CD4-positive, alpha-beta T cell treated with Interferon alpha-2 for 1 hour (primary cell): ENCODE measurements at places on chromosomes 5 and 9.

DNA sequence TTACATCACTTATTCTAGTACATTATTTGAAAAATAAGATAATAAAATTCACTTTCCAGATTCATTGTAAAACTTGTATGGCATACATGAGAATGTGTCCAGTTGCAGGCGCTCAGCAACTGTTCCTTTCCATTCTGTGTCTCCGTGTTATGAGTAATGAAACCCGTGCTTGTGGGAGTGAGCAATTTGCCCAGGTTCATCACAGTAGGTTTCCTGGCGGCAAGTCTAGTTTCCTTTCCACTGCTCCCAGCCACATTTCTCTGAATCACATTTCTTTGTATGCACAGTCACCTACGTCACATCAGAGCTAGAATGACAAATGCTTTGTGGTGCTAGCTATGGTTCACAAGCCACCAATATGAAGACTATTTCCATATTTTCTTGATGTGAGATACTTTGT, 39.9 kb downstream of the MOCS2 start:
- DNase-seq = peak; percentile 22

- no peak for DNase-seq
These were observed 183.0 kb downstream of the GLIS3 start for GRCh38 chr9:4116723-4117460.

DNA sequence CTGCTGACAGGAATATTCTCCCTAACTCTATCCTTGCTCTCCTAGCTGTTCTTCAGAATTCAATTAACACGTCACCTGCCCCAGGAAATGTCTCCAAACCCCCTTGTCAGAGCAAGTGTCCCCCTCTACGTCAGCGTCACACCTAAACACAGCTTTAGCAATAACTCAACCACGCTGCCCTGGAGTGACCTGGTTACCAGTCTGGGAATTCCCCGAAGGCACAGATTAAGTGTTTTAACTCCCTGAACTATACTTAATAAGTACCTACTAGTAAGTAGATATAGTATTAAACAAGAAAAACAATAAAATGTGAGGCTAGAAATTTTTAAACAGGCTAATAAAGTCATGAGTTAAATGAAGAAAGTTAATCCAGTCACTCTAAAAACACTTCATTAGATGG, 78.4 kb downstream of the FANCC start:
- DNase-seq = no peak

DNA sequence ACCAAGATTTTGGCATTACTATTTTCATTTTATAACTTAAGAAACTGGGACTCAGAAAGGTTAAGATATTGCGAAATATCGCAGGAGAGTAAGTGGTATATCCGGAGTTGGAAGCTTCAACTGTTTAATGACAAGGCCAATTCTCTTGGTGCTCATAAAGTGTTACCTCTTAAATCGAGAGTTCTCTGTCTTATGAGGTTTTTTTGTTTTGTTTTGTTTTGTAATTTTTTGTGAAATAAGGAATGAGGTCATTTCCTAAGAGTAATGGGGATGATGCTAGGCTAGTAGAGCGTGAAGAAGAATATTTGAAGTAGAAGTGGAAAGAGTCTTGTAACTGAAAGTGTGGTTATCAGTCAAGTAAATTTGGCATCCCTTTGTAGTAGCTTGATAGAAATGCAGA, 183.2 kb upstream of the DAB2 start:
- no peak for DNase-seq

DNA sequence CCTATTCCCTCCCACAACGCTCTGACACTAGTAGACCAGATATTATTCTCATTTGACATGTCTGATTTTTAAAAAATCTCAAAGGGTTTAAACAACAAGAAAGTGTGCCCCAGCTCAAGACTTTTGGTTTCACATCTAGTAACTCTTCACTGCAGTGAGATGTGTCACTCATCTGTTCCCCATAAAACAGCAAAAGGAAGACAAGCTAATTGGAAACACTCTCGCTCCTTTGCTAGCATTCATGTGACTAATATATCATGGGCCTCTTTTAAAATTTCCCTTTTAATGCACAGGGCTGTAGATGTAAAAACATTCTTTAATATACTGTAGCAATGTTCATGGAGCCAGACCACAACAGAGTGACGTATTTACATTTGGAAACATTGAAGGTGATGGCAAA, 372.6 kb downstream of the ZNF608 start:
- no peak for DNase-seq

GRCh38 chr5:58852566-58852965, 269.7 kb downstream of the RAB3C start:
- DNase-seq = no peak

- DNase-seq = no peak
These were observed 617.7 kb upstream of the C9orf72 start for GRCh38 chr9:28190981-28191380.

GRCh38 chr5:178540526-178540925, 49.7 kb downstream of the COL23A1 start:
- DNase-seq = no peak

GRCh38 chr9:115672477-115673316, 480.9 kb upstream of the PAPPA start:
- DNase-seq = no peak

- no peak for DNase-seq
These were observed 15.7 kb upstream of the AQP7 start for GRCh38 chr9:33418090-33418489.

GRCh38 chr5:1356873-1357787, 12.2 kb upstream of the CLPTM1L start:
- DNase-seq = no peak

- DNase-seq = no peak
These were observed 1.2 kb downstream of the MAP1B start for GRCh38 chr5:72108202-72109061.

DNA sequence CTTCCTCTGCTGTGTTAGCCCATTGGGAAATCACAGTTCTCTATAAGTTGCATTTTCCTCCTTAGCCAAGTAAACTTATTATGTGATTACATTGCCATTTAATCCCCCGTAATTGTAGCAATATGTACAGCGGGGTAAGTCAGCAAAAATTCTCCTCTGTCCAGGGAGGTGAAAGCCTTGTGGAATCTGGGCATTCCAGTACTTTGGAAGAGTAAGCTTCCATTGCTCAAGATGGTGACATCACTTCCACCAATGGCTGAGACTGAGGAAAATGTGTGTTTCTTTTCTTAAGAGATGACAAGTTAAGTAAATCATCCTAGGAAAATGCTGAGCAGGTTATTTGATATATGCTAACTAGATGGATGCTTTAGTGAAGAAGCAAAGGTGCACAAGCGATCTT, 436.7 kb downstream of the CETN3 start:
- DNase-seq = no peak

DNA sequence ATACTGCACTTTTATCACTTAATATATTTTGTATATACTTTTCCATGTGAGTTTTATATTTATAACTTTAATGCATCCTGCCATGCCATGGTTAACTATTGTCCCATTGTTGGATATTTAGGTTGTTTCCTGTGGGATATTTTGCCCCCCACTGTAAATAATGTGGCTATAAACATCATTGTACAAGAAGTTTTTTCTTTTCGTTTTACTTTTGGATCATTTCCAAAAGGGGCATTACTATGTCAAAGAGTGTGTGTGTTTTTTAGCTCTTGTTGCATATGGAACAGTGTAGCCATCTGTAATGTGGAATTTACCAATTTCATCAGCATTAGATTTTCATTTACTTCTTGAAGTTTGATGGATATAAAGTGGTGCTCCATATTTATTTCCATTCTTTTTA, 13.3 kb downstream of the ITGA2 start:
- DNase-seq = no peak

- DNase-seq = no peak
These were observed 28.6 kb upstream of the FBXW11 start for GRCh38 chr5:172035049-172035448.

DNA sequence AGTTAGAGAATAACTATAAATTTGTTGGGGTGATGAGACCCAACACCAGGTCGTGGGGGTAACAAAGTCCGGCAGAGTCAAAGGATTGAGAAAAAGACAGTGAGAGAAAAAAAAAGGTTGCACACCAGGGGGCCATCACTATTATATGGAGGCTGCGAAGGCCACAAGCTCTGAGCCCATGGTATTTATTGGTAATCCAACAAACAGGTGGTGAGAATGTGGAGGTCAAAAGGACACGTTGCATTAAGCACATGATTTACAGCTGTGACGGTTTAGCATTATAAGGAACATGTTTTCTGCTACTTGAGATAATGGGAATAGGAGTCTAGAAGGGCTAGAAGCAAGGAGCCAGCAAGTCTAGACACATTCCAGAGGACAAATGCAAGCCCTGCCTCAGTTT, 2202.2 kb upstream of the C9orf72 start:
- DNase-seq = no peak

GRCh38 chr5:112112346-112112745, 306.7 kb downstream of the EPB41L4A start:
- no peak for DNase-seq

- no peak for DNase-seq
These were observed 6.0 kb upstream of the PLAC8L1 start for GRCh38 chr5:146111409-146111808.

DNA sequence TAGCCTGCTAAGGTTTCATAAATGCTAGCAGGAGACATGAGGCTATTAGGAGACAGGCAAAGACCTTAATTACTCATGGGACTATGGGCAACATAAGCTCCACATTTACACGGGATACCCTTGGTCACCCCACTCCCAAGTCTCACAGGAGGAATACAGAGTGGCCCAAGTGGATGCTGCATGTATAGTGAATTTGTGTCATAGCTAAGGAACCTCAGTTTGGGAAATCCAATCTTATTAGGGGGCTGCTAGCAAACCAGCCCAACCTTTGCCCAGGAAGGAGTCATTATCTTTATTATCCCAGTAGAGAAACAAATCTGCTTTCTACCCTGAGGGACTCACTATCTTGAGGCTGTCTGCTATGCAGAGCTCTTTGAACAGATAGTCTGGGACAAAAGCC, 405.9 kb downstream of the KIAA0825 start:
- no peak for DNase-seq

- no peak for DNase-seq
These were observed 241.4 kb downstream of the CSNK1G3 start for GRCh38 chr5:123753180-123753936.

DNA sequence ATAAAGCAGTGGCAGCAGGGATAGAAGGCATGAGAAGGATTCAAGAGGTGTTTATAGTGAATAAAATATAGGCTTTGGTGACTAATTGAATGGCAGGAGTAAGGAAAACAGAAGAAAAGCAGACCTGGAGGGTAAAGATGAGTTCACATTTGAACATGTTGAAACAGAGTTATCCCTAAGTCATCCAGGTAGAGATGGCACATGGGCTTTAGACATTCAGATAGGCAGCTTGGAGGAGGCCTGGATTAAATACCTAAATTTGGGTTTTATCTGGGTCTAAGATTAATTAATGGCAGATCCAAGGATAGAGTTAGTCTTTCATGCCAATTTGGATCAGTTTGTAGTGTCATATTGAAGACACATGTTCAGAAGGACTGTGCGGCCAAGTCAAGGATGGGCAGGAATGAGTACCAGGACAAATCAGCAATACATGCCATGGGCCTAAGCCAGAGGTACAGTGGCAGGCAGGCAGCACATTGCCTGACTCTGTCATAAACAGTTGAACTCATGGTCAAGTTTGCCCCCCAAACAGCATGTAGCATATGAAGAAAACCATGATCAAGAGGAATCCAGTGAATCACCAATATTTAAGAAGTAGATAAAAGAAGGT, 115.5 kb upstream of the SLC12A2 start:
- DNase-seq = no peak

GRCh38 chr5:147921136-147921535, 14.8 kb upstream of the C5orf46 start:
- no peak for DNase-seq

DNA sequence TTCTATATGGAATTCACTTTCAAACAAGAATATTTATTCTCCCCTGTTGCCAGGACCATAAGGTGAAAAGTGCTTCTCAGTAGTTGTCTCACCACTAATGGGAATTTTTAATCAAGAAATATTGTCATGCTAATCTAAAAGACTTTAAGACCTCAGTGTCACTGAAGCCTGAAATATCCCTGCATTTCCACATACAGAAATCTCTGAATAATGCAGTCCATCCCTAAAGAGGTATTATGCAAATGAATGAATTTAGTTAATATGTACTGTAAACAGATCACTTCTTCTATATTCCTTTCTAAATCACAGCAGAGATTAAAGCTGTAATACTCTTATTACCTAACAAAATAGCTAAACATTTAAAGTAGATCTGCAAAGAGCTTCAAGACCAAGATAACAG, 531.1 kb upstream of the CDH6 start:
- no peak for DNase-seq

DNA sequence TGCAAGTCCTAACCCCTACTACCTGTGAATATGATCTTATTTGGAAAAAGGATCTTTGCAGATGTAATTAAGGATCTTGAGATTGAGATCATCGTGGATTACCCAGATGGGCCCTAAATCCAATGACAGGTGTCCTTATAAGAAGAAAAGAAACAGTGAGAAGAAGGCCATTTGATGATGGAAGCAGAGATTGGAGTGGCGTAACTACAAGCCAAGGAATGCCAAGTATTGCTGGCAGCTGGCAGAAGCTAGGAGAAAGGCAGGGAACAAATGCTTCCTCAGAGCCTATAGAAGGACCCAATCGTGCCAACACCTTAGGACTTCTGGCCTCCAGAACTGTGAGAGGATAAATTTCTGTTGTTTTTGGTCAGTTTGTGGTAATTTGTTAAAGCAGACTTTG, 70.1 kb upstream of the PALM2AKAP2 start:
- DNase-seq = no peak

DNA sequence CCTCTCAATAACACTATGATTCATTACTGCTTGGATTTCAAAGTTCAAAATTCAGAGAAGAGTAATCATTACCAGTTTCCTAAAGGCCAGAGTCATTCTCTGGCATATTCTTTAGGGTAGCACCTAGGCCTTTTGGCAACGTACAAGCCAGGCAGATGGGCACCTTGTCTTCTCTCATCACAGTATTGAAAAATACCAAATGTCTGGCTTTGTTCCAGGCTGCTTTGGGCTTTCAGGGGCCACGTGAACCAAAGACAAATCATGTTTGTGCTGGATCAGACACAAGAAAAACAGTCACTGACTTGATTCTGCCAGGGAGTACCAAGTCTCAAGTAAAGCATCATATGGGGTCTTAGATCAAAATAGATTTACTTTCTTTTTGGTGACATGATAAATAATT, 15.5 kb downstream of the MEGF9 start:
- no peak for DNase-seq

GRCh38 chr5:176742246-176743105, 67.9 kb upstream of the UNC5A start:
- DNase-seq = no peak

- DNase-seq = no peak
These were observed 258.0 kb downstream of the YTHDC2 start for GRCh38 chr5:113771483-113771882.

DNA sequence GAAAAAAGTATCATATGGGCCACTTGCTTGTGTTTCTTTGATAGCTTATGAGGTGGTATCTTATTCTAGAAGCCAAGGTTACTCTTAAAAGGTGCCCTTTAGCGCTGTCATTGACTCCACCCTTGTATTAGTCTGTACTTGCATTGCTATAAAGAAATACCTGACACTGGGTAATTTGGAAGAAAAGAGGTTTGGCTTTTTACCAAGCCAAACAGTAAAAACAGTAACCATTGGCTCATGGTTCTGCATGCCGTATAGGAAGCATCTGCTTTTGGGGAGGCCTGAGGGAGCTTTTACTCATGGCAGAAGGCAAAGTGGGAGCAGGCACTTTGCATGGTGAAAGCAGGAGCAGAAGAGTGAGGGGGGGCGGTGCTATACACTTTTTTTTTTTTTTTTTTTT, 87.4 kb downstream of the TEK start:
- no peak for DNase-seq
